Spinal cord (tissue), 10 donors: ENCODE measurements at places on chromosomes 16 and 17. TPM values are rescaled to one million over a fixed set of nuclear protein-coding genes. Genes with fewer than 3 reads are reported as not detected.

Gene YBX2
- polyA plus RNA-seq = 6.9 TPM

Gene CEP295NL
- polyA plus RNA-seq = 3.2 TPM

Gene MYCBPAP
- 5.0 TPM for polyA plus RNA-seq

Gene TEKT1
- polyA plus RNA-seq = 11.9 TPM

Gene TMIGD1
- polyA plus RNA-seq = not detected

Gene RASD1
- 14.6 TPM for polyA plus RNA-seq

Gene CPHXL
- polyA plus RNA-seq = not detected

DNA sequence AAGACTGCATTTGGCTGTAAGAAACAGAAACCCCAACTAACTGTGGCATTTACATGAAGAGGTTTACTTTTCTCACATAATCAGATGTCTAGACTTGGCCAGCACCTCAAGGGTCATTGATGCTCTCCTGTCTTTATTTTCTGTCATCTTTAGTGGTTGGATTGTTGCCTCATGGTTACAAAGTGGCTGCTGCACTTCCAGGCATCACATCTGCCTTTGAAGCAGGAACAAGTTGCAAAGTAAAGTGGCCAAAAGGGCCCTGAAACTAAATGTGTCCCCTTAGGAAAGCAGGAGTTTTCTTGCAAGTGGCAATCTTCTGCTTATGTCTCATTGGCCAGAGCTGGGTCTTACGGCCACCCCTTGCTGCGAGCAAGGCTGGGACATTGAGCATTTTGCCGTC lies 26.5 kb upstream of the STH start:
- DNase-seq = no peak

- no peak for DNase-seq
Observed at GRCh38 chr17:76561799-76562268, 22.0 kb downstream of the PRCD start.

DNA sequence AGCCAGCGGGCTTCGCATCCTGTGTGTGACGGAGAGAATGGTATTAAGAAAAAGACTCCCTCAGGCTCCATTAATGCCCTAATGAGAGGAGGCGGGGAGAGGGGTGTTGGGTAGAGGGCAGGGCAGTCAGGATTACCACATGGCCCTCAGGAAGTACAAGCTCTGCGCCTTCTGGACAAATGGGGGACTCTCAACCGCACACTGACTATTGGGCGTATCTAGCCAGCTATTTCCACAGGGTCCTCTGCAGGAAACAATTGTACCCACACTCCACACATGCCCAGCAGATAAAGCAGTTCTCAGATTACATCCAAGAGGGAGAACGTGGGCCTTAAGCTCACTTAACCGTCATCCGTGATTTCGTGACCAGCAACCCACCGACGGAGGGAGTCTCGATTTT lies 14.7 kb downstream of the NXN start:
- no peak for DNase-seq

DNA sequence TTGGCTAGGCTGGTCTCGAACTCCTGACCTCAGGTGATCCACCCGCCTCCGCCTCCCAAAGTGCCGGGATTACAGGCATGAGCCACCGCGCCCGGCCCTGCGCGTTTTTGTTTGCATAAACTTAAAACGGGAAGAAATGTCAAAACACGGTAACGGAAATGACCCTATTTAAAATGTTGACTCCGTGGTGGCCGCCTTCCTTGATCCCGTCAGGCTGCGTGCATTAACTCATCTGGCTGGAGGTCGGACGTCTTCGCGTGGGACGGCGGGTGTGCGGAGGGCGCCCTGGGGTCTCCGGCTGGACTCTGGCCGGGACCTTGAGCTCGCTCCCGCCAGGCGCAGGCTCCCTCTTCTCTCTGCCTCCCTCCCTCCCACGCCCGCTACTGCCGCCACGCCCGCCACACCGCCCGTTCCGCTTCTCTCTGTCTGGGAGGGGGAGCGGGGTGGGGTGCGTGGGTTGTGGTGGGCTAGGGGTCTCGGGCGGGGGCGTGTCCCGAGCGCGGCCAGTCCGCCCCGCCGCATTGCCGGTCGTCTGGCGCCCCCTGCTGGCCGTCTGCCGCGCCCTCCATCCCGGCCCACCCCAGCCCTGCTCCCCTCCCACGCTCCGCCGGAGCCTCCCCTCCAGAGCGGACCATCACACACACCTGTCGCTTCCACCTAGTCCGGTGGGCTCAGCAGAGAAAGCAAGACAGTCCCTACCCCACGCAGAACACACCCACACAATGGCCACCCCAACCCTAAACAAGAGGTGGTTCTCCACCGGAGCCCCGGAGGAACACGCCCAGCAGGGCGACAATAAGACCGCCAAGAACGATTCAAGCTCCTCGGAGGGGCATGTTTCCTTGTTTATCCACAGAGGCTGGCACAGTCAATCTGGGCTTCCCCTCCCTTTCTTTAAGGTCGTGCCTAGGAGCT lies 1.2 kb upstream of the CCDC42 start:
- peak; percentile 82 for DNase-seq

DNA sequence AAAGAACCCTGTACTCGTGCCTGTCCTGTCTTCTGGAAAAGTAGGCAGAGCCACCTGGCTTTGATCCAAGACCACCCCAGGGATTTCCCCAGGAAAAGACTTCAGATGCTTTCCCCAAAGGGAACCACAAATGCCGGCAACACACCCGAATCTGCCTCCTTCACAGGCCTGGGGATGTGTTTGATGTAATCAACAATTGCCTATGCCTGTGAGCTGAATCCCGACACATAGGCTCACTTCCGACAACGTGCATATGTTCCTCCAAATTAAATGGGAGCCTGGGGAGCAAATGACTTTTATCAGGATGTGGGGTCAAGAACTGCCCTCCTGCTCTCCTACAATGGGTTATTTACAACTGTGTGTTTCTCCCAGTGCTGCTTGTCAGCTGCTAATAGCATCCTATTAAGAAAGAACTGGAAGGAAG lies 535.2 kb upstream of the CDH11 start:
- no peak for DNase-seq

DNA sequence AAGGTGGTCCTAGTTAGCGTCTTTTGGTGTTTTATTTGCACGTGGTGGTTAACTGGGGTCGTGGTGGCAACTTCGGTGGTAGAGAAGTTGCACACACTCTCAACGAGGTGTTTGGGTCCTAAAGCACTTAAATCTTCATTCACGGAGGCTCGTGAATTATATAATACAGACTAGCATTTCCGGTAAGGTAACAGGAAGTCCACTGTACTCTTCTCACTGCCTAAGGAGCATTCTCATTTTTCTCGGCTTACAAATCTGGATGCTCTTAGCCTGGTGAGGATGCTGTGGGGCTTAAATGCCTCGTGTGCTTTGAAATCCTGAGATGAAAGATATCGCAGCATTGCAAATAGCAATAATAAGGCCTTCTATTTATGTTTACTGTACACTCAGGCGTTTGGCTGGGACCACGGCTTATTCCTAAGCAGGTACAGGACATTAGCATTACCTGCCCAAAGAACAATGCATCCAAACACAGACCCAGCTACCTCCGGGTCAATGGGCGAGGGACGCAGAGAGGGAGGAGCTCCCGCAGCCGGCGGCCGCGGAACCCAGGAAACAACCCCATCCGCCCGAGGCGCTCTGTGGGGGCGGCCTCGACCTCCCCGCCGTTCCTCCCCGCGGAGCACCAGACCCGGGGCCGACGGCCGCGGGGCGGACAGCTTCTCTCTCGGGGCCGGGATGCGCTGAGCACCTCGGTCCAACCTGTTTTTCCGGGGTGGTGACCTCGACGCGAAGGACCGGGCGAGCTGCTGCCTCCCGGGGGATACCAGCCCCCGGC lies 856 bp downstream of the DNAJA2 start:
- no peak for DNase-seq

- DNase-seq = no peak
Observed at GRCh38 chr17:63364387-63364786, 81.7 kb downstream of the CYB561 start.

DNA sequence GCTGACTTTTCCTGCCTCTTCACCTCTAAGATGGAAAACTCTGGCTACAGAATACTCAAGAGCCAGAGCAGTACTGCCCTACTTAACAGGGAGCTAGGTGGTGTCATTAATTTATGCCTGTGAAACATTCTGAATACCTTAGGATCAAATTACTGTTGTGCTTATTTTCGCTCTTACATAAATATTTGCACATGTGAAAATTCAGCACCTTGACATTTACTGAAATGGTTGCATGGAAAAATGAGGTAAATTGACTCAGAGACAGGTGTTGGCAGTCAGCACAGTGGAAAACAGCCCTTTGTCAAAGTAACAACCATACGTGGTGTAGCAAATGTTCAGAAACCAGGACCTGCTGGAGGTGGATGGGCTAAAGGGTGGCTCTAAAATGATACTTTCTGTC lies 193.6 kb downstream of the CDH8 start:
- DNase-seq = no peak

- peak; percentile 43 for DNase-seq
Observed at GRCh38 chr16:50246299-50247122, 19.8 kb upstream of the ADCY7 start.

DNA sequence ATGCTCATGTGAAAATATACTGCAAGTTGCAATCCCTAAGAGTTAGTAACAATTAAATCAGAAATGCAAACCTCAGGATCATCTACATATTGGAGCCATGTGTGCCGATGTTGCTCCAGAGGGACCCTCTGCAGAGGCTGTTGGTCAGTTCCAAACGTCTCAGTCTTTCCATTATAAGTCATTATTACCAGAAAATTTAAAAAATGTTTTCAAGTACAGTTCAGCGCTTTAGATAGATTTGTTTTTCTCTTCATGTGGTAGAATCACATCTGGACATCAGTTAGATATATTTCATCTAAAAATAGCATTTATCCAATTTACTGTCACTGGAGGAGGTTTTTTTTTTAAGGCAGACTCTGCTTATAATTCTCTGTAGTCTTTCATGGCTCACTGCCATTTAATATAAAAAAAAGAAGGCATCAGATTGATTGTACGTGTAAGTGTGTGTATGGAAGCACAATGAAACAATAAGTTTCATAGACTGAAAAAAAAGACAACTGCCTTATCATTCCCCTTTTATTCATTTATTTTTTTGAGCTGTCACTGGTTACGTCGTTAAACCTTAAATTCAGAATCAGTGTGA lies 46.1 kb upstream of the MARCHF10 start:
- no peak for DNase-seq

GRCh38 chr16:54291656-54292487 lies 5.3 kb upstream of the IRX3 start:
- DNase-seq = no peak

DNA sequence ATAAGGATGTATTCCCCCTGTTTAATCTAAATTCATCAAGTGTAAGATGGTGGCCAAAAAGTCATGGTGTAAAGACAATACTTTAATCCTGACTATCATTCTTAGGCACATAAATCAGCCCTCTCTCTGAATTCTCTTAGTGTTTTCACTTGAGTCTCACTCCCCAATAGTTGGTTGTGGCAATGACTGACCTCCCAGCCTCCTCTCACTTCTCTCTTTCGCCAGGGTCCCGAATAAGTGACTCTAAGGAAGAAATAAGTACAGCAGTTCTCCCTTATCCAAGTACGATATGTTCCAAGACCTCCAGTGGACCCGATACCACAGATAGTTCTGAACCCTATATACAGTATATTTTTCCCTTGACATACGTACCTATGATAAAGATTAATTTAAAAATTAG lies 335.3 kb downstream of the MAF start:
- no peak for DNase-seq

DNA sequence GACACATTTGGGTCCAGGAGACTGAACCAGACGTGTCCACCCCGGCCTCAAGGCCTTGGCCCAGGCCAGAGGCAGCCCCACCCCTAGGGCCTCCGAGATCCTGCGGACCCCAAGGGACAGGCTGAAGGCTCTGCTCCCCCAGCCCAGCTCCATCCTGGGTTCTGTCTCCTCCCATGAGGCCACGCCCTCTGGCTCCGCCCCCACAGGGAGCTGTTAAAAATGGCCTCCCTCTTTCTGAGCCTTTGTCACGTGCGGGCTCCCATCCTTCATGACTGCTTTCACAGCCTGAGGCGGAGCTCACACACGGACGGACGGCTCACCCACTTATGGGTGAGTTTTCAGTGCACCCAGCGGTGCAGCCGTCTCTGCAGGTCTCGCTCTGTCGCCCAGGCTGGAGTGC lies 6.5 kb upstream of the CACNA1H start:
- no peak for DNase-seq

- peak; percentile 57 for DNase-seq
Observed at GRCh38 chr16:64626776-64627175, 495.1 kb downstream of the CDH11 start.

DNA sequence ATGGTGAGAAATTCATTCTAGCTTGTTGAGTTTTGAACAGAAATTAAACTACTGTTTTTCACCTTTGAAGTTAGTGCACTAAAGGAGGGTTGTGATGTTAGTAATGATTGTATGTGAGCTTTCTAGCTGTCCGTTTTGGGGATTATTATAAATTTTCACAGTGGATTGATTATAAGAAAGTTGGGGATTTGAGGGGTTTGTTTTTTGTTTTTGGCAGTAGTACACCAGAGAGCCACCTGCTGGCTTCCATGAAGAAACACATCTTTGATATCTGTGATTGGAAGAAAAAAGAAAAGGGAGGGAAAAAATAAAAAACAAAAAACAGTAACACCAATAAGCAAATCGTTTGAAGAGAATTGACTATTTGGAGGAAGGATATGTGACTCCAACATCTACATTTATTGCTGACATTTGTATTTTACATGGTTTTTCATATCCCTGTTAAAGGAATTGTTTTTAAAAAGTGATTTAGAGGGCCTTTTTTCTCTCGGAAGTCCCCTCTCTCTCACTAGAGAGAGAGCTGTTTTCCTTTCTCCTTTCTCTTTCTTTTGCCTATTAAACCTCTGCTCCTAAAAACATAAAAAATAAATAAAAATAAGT lies 1469.5 kb upstream of the GOT2 start:
- DNase-seq = no peak

- DNase-seq = no peak
Observed at GRCh38 chr17:41420134-41420533, 4.3 kb downstream of the KRT37 start.
